CD4-positive, alpha-beta T cell treated with Interleukin-2 at 100 ng/mL for 4 hours (primary cell): ENCODE measurements at places on chromosomes 16 and 17.

- DNase-seq, result no peak
These were observed 36.9 kb downstream of the ERN1 start for GRCh38 chr17:64092952-64093451.

DNA sequence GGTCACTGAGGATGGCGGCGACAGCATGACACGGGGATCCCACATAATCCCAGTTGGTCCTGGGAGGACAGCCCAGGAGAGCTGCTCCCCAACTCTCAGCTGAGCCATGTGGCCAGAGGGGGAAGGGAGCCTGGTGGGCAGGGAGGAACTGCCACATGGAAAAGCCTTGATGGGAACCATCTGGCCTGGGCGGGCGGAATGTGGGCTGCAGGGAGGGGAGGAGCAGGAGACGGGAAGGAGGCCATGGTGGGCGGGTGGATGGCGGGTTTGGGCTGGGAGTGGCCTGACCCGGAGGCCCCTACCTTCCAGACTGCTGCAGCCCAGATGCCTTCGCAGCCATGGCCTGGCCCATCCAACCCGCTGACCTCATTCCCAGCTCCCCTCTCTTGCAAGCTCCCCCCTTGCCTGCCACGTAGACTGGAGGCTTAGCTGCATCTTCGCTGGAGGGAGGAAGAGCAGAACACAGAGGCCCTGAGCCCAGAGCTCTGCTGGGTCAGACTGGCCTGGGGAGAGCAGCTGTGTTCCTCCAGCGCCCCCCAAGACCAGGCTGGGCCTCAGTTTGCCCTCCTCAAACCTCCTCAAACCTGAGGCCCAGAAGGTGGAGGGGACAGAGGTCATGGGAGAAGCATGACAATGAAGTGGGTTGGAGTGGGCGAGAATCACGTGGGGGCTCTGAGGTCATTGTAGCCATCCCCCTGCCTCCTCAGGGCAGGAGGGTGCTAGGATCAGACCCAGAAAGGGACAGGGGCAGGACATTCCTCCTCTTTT, 8.2 kb upstream of the COL1A1 start:
- DNase-seq, result no peak

GRCh38 chr16:88286301-88286923, 96.3 kb upstream of the ZNF469 start:
- no peak for DNase-seq

- peak; percentile 8 for DNase-seq
These were observed 823 bp downstream of the NBR1 start for GRCh38 chr17:43171586-43172487.

DNA sequence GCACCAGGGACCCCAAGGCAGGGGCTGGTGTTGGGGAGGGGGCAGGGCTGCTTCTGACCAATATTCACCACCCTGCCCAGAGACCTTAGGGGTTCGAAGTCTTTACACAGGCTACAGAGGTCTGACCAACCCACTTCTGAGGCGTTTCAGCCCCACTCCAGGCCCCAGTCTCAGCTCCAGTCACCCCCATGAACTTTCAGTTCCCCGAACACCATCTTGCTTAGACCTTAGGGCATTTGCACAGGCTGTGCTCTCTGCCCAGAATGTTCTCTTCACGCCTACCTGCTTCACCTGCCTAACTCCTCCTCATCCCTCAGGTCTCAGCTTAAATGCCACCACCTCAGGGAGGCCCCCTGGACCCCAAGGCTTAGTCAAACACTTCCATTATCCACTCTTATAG, 25.8 kb upstream of the CPNE2 start:
- no peak for DNase-seq

DNA sequence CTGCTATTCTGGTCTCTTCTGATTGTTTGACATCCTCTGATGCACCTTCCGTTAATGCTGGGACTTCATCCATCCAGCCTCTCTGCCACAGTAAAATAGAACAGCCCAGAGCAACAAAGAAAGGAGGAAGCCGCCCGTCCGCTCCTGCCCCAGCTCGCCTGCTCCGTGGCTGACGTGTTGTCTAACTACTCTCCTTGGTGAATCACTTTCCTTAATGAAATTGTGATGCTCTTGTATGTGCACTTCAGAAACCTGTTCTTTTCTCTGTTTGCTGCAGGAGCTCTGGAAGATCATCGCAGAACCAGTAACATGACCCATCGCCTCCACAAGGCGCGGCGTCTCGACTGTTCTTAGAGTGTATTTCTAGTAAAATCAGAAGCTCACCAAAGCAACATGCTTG, 24.3 kb downstream of the METTL22 start:
- no peak for DNase-seq

DNA sequence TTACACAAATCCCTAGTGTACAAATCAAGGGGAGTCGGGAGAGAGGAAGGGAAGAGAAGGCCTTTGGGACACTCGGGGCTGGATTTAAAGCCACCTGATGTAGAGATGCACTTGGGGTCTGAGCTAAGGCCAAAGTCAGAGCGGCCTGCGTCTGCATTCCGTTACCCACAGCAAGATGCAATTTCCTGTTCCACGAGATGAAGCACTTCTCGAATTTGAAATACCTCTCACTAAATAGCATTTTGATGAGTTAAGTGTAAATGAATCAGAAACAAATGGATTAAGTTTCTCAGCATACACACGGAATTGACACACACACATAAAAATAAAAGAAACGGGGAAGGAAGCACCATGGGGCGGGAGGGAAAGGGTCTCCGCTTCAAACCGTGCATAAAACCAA, 386.0 kb downstream of the SOX9 start:
- no peak for DNase-seq

- no peak for DNase-seq
These were observed 10.1 kb downstream of the THRA start for GRCh38 chr17:40072735-40073346.

GRCh38 chr17:64950871-64951270, 31.6 kb upstream of the LRRC37A3 start:
- no peak for DNase-seq

DNA sequence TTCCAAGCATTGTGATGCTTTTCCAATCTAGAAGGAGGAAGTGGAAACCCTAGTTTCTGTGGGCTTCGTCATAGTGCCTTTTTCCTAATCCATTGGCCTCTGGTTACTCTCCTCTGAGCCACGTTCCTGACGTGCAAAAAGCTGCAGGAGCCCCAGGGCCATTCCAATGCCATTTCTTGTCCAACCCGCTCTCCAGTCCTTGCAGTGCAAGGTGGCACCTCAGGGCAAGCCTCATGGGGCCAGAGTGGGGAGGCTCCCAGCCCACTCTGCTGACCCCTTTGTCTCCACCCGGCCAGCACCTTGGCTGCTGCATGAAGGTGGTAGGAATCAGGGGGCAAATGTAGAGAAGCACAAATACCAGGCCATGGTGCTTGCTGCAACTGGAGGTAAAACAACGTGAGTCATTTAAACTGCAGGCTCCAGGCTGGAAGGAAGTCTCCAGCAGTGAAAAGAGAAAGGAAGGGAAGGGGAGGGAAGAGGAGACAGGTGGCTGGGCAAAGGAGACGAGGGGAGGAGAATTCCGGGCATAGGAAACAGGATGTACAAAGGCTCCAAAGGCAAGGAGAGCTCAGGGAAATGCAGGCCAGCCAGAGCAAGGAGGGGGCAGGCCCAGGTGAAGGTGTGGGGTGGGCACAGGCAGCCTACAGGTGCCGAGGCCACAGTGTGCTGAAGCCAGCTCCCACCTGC, 168.2 kb upstream of the TNRC6C start:
- DNase-seq, result no peak

GRCh38 chr17:47785538-47786123, 36.0 kb downstream of the OSBPL7 start:
- DNase-seq, result peak; percentile 10

- no peak for DNase-seq
These were observed 8.0 kb upstream of the IL32 start for GRCh38 chr16:3057181-3058138.

GRCh38 chr16:2015117-2015946, 4.3 kb upstream of the NPW start:
- DNase-seq, result no peak

DNA sequence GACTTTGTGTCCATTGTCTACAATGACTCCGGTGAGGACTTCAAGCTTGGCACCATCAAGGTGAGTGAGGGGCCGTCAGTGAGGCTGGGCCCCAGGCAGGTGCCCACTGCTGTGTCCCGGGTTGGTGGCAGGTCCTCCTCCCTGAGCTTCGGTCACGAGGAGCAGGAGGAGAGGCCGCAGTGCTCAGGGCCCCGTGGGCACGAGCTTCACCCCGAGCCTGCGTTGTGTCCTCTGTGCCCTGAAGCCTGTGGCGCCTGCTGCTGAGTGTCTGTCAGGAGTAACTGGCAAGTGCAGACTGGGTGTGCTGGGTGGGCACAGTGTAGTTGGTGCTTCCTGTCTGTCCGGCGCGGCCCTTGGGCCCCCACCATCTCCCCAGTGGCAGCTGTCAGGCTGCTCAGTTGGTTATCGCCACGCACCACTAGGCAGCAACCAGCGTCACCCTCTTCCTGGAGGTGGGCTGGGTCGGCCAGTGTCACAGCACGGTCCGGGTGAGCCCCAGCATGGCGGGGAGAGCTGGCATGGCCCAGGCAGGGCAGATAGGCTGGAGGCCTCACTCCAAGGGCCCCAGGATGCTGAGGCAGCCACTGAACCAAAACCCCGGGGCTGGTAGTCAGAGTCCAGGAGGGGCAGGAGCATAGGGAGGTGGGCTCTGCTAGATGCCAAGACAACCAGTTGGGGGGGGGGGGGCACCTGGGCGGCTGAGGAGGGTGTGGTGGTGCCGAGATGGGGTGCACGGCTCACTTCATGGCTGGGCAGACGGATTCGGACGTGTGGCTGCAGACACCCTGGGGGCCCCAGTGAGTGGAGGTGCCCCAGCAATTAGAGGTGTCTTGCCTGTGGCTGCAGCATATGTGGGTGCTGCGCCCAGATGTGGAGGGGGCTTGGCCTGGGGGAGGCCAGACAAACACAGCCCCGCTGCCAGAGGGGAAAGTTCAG, 39.3 kb downstream of the TSC2 start:
- DNase-seq, result no peak

DNA sequence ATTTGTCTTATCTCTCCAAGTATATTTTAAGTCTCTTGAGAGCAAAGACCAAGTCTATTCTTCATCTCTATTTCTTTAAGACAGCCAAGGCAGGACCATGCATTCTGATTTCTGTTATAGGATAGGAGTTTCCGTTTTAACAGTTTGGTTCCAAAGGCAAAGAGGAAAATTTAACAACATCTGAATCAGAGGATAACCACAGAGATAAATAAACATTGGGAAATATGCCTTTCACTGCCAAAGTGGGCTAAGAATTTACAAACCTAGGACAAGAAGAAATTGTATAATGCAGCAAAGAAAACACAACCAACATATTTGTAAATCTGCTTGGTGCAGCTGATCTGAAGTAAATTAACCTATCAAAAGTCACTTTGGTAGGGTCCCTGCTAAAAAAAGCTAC, 37.7 kb downstream of the USP32 start:
- DNase-seq, result no peak

GRCh38 chr16:47483616-47484015, 22.5 kb downstream of the PHKB start:
- no peak for DNase-seq

DNA sequence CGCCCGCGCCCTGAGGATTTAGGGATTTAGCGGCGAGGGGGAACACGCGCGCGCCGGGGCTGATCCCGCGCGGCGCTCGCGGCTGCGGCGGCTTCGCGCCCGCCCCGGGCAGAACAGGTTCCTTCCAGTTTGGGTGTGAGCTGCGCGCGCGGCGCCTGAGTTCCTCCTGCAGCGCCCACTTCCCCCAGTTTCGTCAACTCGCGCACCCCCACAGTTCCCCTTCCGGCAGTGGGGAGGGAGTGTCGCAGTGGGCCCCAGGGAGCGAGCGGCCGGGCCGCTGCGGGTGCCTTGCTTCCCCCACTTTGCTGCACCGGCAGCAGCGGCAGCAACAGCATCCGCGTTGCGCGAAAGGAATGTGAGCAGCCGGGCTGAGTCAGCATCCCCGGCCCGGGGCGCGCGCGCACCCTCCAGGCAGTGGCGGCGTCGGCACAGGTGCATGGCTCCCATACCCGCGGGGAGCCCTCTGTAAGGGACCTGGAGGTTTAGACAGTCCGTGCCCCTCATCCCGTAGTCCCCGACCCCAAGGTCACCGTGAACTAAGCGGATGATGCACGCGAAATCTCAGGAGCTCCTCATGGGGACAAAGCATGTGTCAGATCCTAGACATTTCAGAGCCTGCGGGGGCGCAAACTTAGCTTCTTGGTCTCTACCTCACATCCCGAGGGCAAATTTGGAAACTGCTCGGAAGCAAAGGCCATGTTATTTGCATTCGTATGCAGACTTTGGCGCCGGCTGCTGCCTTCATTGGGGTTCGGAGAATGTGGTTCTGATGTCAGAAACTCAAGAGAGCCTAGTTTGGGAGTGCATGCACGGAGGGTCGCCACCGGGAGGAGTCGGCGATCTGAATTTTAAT, 767 bp downstream of the ARSG start:
- DNase-seq, result peak; percentile 93

- no peak for DNase-seq
These were observed 3.1 kb downstream of the CD300C start for GRCh38 chr17:74542727-74543383.

GRCh38 chr16:68785715-68786114, 48.6 kb downstream of the CDH1 start:
- DNase-seq, result no peak

DNA sequence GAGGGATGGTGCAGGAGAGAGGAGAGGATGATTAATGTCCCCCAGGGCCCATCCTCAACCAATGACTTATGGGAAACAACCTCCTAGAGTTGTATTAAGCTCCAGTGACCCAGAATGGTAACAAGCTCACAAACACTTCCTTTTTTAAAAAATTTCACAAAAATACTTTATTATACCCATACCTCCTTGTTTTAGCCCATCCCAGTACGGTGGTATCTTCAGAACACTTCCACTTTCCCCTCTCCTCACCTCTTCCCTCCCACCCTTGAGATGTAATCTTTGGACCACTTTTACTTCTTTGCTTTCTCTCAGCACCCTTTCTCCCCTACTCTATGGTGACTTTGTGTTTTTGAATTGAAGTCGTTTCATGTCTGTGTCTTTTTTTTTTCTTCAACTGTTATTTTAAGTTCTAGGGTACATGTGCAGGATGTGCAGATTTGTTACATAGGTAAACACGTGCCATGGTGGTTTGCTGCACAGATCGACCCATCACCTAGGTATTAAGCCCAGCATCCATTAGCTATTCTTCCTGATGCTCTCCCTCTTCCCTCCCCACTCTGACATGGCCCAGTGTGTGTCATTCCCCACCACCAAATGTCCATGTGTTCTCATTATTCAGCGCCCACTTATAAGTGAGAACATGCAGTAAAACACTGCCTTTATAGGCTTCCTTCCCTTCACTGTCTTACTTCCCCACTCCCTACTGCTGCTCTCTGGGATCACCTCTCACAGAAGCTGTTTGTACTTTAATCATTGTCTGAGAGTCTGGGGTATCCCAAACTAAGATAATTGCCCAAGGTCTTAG, 124.5 kb downstream of the PRKCB start:
- no peak for DNase-seq
